ENCODE measurements at places on chromosomes 4 and X. TPM values are rescaled to one million over a fixed set of nuclear protein-coding genes. Genes with fewer than 3 reads are reported as not detected.

The MAPK10 gene
- 5.9 TPM for total RNA-seq

The OTUD6A gene
- not detected for total RNA-seq

The NMU gene
- total RNA-seq, result 0.27 TPM

The PLK4 gene
- 34.7 TPM for total RNA-seq

The ATP8A1 gene
- total RNA-seq, result 0.14 TPM

The RHOXF2 gene
- total RNA-seq, result not detected

The TTC29 gene
- total RNA-seq, result not detected

The ODAPH gene
- total RNA-seq, result 0.53 TPM

Data from foreskin keratinocyte (primary cell).